ENCODE measurements at places on chromosomes 5 and 9. TPM values are rescaled to one million over a fixed set of nuclear protein-coding genes. Genes with fewer than 3 reads are reported as not detected.

Gene KIF2A
- total RNA-seq, result 93.3 TPM

Gene POU5F2
- 1.4 TPM for total RNA-seq

Gene TLX3
- total RNA-seq, result not detected

Gene COL5A1
- 238 TPM for total RNA-seq

Gene CAMK4
- total RNA-seq, result 10.8 TPM

Measured in uterine smooth muscle cell (primary cell).